ENCODE measurements at places on chromosomes 1 and 21.

GRCh38 chr1:5235355-5235899, 581.0 kb downstream of the AJAP1 start:
- no peak for DNase-seq

- no peak for DNase-seq
Observed at GRCh38 chr1:53949023-53949990, 3.2 kb downstream of the LRRC42 start.

- no peak for DNase-seq
Observed at GRCh38 chr1:36089393-36090121, 865 bp downstream of the ADPRS start.

DNA sequence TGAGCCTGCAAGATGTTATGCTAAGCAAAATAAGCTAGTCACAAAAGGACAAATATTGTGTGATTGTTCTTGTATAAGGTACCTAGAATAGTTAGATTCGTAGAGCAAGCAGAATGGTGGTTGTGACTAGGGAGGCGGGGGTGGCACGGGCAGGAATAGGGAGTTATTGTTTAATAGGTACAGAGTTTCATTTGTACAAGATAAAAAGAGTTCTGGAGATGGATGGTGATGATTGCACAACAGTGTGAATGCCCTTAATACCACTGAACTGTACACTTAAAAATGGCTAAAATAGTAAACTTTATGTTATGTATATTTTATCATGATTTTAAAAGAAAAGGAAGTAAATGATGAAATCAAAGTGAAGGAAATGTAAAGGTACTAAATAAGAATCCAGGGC, 20.6 kb downstream of the LRRC42 start:
- DNase-seq: no peak

DNA sequence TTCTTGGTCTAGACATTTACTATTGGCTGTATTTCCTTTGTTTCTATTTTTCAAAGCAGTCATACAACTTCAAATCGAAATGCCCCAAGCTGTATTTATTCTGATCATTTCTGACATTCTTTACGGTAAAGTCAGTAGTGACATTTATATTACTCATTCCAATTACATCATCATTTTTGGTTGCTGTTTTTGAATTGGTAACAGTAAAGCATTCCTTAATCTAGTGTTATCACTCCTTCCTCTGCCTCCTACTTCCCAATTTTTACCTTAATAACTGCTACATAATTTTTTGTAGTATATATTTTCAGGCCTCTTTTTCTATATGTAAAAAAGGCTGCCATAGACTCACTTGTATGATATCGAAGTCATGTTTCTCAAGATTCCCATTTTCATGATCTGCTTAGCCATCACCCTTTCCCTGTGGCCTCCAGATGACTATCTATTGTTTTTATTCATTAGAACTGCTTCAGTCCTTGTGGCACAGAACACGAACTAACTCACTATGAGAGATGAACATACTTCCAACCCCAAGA, 167.2 kb downstream of the RUNX1 start:
- DNase-seq: no peak

DNA sequence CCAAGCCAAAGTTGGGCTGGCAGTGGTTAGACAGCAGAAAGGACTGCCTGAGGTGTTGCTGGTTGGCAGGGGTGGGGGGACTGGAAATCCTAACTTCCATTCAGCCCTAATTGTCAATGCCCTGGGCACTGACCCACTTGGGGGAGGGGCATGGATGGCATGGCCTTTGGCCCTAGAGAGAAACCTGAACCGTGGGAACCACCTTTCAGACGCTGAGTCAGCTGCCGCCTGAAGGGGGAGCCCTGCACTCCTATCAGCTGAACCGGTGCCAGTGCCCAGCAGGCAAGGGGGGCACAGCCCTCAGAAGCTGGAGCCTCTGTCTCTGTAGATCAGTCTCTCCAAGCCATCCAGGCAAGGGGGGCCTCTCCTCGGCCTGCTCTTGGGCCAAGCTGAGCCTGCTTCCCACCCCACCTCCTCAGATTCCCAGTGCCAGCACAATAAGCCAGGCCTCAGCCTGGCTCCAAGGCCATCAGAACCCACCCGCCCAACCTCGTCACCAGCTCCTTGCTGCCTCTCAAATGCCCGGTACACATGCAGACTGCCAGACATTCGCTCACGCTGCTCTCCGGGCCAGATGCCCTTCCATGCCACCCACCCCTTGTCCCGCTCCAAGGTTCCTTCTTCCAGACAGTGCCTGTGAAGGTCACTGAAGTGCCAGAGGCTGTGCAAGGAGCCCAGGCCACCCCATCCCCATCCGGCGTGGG, 11.6 kb downstream of the TINAGL1 start:
- no peak for DNase-seq

DNA sequence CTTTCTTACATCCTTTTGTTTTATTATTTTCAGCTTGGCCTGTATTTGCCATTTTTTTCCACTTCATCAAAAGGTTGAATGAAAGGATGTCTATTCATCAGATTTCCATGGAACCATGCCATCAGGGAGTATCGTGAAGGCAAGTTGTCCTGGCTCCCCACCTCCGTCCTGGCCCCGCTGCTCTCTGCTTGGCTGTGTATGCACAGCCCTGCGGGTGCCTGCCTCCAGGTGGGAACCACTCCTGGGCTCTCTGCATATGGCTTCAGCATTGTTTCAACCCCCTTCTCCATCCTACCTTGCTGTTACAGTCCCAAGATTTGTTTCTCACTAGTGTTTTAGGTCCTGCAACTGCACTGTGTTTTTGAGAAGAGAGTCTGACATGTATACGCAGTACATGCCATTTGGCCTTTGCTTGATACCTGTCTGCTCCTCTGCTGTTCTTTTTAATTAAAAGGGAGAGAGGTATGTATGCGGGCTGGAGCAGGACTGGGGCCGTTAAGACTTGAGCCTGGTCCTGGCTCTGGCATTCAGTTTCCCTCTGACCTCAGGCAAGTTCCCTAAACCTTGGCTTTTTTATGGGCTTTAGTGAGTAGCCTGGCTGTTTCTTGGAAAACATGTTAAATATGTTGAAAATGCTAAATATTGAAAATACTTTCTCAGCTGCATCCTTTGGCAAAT, 69.9 kb upstream of the GCLM start:
- DNase-seq: no peak

DNA sequence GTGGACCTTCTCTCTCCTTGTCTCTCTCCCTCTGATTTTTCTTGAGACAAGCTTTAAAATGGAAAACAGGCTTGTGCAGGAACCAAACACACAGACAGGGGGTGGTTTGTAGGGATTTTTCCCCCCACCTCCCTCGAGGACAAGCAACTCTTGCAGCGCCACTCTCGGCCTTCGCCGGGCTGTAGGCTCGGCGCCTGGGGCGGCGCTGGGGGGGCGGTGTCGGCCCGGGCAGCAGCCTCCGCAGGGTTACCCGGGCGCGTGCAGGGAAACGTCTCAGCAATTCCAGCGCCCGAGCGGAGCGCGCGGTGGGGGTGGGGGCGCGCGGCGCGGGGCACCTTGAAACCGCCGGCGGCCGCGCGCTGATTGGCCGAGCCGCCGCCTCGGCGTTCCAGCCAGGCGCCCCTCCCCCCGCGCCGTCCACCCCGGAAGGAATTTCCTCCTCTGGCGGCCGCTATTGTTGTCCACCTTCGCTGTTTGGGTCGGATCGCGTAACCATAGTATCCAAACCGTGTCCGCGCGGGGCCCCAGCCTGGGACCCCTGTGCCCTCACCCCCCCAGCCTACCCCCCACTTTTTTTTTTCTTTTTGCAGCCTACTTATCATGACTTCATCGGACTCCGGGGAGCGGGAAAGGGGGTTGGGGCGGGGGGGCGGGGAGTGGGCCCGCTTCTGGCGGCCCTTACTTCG, 59.8 kb upstream of the ACOT11 start:
- peak; percentile 82 for DNase-seq

GRCh38 chr1:185244015-185244747, 72.9 kb downstream of the IVNS1ABP start:
- no peak for DNase-seq

GRCh38 chr1:212413902-212414327, 771 bp downstream of the PACC1 start:
- no peak for DNase-seq

DNA sequence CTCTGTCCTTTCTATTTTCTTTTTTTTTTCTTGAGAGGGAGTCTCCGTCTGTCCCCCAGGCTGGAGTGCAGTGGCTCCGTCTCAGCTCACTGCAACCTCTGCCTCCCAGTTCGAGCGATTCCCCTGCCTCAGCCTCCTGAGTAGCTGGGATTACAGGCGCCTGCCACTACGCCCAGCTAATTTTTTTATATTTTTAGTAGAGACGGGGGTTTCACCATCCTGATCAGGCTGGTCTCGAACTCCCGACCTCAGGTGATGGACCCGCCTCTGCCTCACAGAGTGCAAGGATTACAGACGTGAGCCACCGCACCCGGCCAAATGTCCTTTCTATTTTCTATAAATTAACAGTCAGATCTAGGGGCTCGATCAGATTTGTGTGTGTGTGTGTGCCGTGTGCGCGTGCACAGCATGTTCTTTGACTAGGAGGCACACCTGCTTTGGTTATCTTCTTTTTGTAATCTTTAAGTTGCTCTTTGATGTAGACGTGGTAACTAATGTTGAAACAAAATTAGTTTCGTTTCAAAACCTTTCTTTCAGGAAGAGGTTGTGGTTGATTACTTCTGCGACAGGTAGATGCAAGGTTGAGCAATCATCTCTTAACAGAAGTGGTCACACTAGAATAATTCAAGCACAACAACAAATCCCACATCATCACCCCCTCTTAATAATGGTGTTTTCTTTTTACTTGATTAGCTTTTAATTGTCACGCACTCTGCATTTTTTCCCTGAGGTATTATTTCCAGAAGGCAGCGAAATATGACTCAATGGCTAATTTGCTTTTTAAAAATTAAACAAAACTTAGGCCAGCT, 779 bp upstream of the DEGS1 start:
- no peak for DNase-seq

GRCh38 chr1:85447006-85447943, 17.7 kb downstream of the DDAH1 start:
- DNase-seq: no peak

Data from cortex of kidney (tissue), 1 donor.